ENCODE measurements at places on chromosomes 7 and 10.

GRCh38 chr10:128064108-128064969 is 61.9 kb downstream of the MKI67 start:
- DNase-seq, result no peak

DNA sequence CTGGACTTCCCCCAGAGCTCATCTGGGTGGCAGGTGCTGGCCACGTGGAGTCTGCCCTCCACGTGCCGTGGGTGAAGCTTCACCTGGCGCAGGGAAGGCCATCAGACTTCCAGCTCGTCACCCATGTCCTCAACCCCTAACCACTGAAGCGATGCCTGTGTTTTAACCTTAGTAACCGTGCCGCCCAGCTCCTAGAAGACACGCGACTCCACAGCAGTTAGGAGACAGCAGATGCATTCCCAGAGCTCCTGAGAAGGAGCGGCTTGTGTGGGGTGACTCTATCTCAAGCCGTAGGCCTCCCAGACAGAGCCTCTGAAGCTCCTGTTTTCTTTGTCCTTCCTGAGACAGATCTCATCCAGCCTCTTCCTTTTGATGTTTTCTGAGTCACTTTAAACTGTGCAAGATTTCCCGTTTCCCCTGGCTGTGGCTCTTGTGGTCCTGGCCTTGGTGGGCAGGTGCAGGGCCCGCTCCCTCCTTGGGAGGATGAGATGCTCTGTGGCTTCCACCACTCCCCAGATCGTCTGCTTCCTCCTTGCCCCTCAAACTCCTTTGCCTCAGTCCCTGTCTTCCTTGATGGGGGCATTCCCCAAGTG is 41.4 kb upstream of the AP5Z1 start:
- DNase-seq, result no peak

DNA sequence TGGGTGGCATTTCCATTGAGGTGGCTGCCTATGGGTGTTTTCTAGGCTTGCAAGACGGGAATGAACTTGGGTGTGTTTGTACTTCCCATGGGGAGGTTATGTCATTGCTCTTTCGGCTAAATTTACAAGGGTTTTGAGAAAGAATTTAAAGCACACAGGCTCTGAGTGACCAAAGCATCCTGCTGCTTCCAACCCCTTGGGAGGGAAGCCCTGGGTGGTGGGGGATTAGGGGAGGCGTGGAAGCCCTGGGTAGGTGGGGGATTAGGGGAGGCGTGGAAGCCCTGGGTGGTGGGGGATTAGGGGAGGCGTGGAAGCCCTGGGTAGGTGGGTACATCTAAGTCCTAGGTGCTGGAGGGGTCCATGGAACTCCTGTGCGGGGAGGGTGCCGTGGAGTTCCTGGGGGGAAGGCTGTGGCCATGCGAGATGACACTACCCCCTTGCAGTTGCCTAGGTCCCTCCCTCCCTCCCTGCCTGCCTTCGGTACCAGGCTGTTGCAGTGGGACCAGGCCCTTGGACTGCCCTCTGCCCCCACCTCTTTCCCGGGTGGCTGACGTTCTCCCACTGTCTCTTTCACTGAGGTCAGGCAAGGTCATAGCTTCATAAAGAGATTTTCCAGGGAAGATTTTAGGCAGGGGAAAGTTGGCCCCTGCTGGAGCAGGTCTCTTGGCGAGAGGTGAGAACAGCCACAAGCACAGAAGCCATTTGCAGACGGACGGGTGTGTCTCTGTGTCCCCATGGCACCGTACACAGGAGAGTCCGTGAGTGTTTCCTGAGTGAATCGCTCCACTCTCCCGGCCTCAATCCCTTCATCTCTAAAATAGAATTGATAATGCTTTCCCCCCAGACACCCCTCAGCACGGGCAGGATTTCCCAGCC is 19.5 kb downstream of the PRF1 start:
- no peak for DNase-seq

- no peak for DNase-seq
These were observed 64.6 kb downstream of the KLF6 start for GRCh38 chr10:3720228-3721019.

GRCh38 chr10:82653244-82654155 is 778.5 kb downstream of the NRG3 start:
- no peak for DNase-seq

DNA sequence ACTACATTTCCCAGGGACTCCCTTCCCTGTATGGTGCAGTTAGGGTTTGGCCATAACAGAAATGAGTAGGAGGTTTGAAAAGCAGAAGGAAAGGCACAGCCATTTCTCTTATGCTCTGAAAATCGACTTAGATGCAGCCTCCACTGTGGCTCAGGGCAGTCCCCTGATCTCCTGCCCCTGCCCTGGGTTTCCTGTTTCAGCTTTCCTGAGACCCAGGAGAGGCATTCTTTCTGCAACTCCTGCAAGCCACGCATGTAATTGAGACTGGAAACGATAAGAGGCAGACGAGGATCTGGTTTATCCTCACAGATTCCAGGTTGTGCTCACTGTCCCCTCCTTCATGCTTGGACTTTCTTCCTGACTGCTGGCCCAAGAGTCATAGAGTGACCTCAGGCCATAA is 461.2 kb upstream of the VSTM2A start:
- no peak for DNase-seq

- DNase-seq, result no peak
These were observed 24.0 kb downstream of the CCSER2 start for GRCh38 chr10:84352251-84352842.

GRCh38 chr10:53918755-53919154 is 882.3 kb downstream of the PCDH15 start:
- DNase-seq, result no peak

- DNase-seq, result no peak
These were observed 17.6 kb upstream of the FLNC start for GRCh38 chr7:128812514-128813168.

DNA sequence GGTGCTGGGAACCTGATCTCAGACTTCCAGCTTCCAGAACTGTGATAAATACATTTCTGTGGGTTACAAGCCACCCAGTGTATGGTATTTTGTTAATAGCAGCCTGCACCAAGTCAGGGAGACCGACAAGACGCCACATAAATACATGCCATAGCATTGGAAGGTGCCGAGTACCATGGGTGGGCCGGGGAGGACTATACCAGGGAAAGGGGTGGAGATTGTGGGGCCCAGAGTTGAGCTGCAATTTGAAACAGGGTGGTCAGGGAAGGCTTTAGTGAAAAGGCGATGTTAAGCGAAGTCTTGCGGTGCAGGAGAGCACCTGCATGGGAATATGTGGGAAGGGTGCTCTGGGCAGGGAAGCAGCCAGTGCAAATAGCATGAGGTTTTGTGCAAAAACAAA is 88.9 kb upstream of the LRRC4 start:
- DNase-seq, result no peak

DNA sequence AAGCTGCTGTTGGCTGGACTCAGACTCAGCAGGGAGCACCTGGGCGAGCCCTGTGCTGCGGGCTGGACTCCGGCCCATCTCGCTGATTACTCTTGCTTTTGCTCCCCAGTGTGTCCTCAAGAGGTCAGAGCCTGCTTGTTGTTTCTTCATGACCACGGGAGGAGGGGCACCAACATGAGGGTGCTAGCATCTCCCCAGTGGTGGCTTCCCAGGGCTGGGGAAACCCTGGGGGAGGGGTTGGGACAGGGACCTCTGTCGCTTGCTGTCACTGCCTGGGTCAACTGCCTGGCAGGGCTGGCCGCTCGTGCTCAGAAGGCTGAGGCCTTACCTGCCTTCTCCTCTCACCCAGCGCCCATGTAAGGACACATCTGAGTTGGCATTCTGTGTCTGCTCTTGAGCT is 152.3 kb upstream of the SHH start:
- DNase-seq, result no peak

DNA sequence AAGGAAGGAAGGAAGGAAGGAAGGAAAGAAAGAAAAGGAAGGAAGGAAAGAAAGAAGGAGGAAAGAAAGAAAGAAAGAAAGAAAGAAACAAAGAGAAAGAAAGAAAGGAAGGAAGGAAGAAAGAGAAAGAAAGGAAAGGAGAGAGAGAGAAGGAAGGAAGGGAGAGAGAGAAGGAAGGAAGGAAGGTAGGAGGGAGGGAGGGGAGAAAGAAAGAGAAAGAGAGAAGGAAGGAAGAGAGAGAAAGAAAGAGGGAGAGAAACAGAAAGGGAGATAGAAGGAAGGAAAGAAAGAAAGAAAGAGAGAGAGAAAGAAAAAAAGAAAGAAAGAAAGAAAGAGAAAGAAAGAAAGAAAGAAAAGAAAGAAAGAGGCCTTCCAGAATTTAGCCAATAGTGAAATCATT is 204.9 kb downstream of the DGKB start:
- no peak for DNase-seq

- DNase-seq, result no peak
These were observed 23.3 kb upstream of the SMARCD3 start for GRCh38 chr7:151271699-151272355.

GRCh38 chr10:120431251-120431651 is 25.8 kb upstream of the PLPP4 start:
- no peak for DNase-seq

- no peak for DNase-seq
These were observed 8.1 kb downstream of the TRPV5 start for GRCh38 chr7:142925413-142925812.

- no peak for DNase-seq
These were observed 59.1 kb upstream of the PPIF start for GRCh38 chr10:79287973-79288723.

DNA sequence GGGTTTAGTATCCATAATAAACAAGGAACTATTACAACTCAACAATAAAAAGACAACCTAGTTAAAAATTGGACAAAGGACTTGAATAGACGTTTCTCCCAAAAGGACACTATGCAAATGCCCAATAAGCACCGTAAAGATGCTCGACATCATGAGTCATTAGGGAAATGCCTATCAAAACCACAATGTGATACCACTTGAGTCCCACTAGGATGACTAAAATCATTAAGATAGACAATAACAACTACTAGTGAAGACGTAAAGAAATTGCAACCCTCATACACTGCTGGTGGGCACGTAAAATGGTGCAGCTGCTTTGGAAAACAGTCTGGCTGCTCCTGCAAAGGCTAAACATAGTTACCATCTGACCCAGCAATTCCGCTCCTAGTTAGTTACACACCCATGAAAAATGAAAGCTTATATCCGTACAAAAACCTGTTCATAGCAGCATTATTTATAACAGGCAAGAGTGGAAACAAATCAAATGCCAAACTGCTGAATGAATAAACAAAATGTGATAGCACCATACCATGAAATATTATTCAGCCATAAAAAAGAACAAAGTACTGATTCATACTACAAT is 17.3 kb downstream of the CCDC3 start:
- no peak for DNase-seq

DNA sequence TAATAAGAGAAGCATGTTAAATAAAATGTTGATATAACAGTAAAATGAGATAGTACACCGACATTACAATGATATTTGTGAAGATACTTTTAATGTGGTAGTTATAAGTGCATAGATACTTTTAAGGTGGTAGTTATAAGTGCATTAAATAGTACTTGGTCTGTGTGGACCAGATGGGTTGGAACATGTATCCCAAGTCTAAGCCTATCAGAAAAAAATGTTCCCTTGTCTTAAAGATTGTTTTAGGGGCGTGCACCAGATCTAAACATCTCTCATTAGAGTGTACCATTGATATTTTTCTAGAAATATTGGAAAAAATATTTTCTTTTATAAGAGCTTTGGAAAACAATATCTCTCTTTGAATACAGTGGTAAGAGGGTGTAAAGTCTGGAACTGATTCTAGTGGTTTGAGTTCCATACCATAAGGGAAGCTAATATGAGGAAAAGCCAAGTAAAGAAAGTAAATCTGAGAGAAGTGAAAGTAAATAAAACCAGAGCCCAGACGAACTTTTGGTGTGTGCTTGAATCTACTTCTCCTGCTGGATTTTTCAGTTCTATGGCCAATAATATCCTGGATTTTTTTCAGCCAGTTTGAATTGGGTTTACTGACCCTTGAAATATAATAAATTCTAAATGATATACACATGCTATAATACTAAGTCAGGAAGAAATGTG is 175.3 kb downstream of the MBL2 start:
- no peak for DNase-seq

DNA sequence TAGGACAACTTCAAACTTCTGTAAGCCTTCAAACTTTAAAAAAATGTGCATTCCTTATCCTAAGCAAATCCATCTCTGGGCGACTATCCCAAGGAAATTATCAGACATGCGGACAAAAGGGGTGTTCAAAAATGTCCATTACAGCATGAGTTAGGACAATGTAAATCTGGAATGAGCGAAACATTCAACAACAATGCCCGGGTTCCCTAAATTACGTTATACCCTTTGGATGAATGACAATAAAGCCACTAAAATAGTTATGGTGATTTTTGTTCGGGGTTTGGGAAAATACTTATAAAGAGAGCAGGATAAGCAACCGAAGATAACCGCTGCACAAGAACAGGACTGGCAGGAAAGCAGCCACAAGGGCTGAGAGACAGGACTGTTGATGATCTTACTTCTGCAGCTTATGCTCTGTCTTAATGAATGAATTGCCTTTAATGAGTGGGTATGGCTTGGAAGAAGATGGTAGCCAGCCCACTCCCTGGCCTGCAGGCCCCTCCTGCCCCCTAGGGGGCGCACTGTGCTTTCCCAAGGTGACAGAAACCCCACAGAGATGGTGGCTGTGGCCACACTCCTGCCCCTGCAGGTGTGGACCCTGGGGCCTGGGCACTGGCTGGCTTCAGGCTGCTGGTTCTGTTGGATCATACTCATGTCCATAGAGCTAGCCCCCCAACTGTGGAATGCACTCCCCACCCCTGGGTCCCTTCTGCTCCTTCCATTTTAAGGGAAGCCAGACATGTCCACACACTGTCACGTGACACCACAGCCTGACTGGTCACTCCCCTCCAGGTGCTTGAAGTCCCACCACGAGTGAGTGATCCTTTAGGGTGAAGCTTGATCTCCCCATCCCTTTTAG is 45.0 kb downstream of the ZCCHC24 start:
- DNase-seq, result no peak
